ENCODE measurements at places on chromosomes 1 and 21.

- DNase-seq, result no peak
These were observed 119.5 kb downstream of the MAB21L3 start for GRCh38 chr1:116230712-116231111.

DNA sequence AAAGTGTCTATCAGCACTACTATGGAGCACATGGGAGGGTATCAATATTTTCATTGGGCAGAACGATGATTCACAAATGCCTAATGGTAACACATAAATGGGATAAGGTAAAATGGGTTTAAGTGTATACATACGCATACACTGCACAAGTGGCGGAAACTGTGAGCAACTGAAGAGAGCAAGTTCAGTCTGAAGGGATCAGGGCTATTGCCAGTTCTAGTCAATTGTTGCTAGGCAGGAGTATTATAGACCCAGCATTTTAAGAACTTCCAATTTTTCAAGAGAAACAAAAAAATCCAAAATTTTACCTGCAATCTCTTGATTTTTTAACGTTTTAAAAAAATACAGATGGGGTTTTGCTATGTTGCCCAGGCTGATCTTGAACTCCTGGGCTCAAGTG lies 23.1 kb downstream of the FOXJ3 start:
- no peak for DNase-seq

DNA sequence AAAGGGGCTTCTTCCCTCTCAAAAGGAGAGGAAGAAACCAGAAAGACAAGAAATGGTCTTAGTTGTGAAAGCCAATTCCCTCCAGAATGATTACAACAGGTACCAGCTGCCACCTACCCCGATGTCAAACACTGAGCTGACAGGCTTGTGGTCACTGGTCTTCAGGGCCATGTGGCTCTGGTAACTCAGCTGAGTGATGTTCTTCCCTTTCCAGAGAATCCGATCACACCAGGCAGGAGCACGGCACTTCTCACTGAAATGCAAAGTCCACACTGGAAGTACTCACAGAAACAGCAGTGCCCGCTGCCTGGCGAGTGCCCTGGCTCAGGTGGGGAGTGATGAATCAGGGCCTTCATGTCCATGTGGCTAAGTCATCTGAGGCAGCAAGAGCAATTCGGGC lies 18.7 kb upstream of the MTF1 start:
- DNase-seq, result peak; percentile 79

GRCh38 chr1:27554759-27555699 lies 48.9 kb downstream of the AHDC1 start:
- no peak for DNase-seq

DNA sequence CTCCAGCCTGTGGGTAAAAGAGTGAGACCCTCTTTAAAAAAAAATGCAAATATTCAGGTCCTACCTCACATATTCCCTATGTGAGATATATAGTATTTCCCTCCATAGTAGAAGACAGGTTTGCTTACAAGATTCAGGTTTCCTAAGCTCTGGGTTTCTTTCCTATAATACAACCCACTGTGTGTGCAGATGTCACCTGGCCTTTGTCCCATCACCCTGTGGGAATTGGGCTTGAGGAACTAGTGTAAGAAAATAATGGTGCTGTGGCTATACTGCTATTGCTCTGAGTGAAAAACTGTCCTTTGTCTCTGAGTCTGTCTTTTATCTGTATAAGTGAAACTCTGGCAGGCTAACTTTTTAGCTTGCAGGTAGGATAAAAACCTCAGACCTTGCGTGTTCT lies 13.0 kb downstream of the C1orf146 start:
- DNase-seq, result no peak

DNA sequence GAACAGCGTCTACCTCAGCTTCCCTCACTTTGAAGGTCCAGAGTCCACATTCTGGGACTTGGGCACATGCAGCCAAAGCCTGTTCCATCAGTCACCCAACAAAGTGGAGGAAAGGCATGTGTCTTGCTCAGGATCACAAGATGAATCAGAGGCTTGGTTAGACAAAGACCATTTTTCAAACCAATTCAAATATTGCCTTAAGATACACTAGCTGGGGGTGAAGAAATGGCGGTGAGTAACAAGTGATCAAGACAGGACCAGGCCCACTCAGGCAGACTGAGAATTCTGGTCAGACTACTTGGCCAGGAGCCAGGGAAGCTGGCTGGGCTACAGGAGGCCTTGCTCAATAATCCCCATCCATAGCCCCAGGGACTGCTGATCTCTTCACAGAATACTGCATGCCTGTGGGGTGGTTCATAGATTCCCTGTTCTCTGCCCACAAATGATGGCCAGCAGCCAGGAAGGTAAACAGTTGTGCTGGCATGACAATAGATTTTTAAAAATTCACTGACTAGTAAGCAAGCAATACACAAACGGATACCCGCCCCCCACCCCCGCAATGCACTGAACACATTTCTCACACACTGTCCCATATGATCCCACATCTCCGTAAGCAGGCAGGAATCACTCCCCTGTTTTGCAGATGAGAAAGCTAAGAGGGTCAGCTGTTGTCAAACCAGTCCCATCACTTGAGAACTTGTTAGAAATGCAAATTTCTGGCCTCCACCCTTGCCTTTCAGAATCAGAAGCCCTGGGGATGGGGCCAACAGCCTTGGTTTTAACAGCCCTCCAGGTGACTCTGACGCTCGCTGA lies 27.2 kb downstream of the ERI3 start:
- no peak for DNase-seq

DNA sequence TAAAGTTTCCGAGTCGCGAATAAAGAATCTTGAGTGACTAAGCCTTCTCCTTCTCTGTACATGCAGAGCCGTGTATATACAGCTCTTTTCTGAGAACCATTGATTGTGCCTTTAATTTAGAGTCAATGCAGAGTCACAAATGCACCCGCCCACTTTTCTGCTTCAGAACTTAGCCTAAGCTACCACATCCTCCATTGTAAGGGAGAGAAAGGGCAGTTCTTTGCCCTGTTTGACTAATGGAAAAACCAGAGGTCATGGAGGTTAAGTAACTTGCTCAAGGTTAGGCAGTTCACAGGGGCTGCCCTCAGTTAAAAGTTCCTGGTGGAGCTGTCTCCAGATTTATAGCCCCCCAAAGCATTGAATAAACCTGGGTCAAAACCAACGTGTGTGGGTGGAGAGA lies 139.6 kb downstream of the TOMM20 start:
- DNase-seq, result no peak

- DNase-seq, result no peak
These were observed 12.8 kb upstream of the ADAR start for GRCh38 chr1:154620751-154621150.

- DNase-seq, result no peak
These were observed 103.8 kb downstream of the LYPLAL1 start for GRCh38 chr1:219277304-219278105.

DNA sequence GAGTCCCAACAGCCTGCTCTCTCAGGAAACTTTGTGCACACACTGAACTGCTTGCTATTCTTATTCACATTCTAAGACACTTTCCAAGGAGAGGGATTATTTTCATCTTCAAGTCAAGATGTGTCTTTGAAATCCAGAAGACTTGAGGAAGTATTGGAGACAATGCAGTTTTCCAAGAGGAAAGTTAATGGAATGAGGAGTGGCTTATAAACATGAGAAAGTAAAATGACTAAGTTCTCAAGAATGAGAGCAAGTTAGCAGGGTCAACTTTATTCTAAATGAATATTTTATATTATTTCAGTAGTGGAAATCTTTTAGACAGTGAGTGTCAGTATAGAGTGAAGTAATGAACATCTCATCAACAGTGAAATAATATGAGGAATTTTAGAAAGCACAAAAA lies 1239.3 kb downstream of the MRPL39 start:
- no peak for DNase-seq

DNA sequence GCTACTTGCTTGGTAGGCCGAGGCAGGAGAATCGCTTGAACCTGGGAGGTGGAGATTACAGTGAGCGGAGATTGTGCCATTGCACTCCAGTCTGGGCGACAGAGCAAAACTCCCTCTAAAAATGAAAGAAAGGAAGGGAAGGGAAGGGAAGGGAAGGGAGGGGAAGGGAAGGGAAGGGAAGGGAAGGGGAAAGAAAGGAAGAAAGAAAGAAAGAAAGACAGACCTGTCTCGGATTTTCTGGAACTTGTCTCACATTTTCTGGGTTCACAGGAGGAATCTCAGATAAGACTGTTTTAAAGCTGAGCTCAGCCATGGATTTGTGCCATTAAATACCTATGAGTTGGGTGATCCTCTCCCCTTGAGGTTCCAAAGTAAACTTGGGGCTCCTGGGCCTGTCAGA lies 12.9 kb downstream of the GSTM5 start:
- no peak for DNase-seq

DNA sequence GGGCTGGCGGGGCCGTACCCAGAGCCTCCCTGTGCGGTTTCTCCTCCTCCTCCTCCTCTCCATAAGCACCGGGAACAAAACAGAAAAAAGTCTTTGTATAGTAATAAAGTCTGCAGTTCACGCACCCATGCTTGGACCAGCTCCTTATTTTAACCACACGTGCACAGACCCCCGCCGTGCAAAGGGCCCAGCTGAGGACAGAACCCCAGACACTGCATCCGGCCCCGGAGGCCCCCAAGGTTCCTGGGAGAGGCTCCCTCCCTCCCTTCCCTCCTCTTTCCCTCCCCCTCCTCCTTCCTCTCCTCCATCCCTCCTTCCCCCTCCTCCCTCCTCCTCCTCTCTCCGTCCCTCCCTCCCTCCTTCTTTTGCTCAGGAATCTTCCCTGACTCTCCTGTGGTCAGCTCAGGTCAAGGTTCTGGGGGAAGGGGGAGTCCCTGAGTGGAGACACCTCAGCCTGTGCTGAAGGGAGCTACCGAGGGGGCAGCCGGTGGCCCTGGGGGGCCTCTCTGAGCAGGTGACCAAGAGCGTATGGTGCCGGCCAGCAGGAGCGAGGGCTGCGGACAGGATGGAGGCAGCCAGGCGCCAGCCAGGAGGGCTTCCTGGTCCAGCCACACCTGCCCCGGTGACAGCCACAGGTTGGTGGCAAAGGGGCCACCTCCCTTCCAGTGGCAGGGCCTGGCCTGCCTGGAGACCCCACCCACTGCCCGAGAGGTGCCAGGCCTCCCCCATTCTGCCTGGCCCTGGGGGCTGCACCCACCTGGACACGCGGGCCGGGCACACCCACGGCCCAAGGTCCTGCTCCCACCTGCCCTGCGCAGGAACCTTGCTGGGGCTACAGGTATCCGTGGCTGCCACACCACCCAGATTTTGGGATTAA lies 3.2 kb upstream of the TTLL10 start:
- DNase-seq, result no peak

DNA sequence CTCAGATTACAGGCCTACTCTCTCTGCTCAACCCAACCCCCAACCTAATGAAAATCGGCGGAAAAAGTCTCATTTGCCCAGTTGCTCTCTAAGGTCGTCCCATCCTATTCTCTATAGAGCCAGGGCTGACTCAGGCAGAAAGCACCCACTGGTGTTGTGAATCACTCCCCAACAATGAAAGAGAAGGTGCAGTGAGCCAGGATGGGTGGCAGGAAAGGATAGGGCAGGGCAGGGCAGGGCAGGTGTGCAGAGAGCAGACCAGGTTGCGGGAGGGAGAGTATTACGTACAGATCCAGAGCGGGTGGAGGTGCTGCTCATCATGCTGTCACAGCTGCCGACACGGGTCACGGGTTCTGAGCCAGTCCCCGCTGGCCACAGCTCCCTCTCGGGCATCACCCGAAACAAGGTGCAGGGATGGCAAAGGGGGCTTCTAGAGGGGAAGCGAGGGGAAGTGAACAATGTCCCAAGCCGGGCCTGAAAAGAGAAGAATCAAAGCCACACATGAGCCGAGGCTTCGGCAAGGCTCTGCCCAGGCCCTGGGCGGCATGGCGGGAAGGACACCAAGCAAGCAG lies 5.3 kb downstream of the C1orf116 start:
- peak; percentile 97 for DNase-seq

DNA sequence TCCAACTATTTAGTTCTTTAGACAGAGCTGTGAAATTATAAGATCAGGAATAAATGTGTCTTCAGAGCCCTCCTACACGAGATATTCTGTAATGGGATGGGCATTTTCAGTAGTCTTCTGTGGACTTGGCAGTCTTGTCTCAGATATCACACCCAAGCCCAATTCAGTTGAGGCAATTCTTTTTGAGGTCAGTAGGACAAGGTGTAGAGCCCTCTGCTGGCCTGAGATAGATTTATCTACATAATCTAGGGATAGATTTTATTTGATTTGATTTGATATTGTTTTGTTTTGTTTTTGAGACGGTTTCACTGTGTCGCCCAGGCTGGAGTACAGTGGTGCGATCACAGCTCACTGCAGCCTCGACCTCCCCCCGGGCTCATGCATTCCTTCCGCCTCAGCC lies 77.5 kb downstream of the FMN2 start:
- DNase-seq, result no peak

GRCh38 chr1:39648496-39648895 lies 9.1 kb upstream of the HEYL start:
- no peak for DNase-seq

DNA sequence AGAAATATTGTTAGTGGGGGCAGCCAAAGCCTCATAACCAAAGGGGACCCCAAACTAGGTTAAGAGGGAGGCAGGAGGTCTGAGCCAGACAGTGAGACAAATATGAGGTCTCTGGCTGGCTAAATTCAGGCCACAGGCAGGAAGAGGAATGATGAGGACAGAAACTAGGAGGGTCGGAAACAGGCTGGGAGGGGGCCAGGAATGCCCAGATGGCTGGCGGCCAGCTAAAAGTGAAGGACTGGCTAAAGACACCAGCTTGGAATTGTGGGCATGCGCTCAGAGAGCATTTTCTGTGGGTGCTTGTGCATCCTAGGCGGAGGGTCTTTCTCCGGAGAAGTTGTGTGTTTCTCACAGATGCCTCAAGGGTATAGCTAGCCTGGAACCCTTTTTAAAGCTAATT lies 77.0 kb downstream of the PGM1 start:
- DNase-seq, result no peak

DNA sequence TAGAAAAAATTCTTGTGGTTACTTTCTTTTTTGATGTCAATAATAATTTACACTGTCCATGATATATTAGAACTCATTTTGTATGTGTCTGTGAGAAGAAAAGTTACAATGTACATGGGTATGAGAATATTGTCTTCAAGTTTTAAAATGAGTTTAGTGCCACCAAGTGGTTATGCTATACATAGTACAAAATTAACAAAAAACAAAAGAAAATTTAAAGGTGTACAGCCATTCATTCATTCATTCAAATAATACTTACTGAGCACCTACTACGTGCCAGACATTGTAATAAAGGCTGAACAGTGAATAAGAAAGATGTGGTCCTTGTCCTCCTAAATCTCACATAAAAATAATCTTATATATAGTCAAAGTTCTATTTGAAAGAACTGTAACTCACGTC lies 27.7 kb downstream of the UCHL5 start:
- peak; percentile 27 for DNase-seq

DNA sequence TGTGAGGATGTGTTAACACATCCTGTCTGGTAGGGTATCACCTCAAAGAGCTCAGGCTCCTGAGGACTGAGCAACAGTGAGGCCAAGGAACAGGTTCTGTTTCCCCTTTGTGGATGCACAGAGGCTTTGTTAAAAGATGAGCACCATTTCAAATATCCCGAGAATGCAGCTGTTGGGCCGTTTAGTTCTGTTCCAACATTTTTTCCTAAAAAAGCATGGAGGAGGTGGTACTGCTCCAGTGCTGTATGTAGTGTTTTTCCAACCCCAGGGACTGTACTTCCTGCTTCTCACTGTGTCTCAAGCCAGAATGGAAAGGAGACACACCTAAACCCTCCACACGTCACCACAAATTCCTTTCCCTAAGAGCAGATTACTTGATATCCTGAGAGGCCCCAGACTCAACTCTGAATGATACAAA lies 53.8 kb upstream of the BCL10 start:
- no peak for DNase-seq
